Fibroblast of the aortic adventitia (primary cell): ENCODE measurements at places on chromosomes 5 and 9. TPM values are rescaled to one million over a fixed set of nuclear protein-coding genes. Genes with fewer than 3 reads are reported as not detected.

DNA sequence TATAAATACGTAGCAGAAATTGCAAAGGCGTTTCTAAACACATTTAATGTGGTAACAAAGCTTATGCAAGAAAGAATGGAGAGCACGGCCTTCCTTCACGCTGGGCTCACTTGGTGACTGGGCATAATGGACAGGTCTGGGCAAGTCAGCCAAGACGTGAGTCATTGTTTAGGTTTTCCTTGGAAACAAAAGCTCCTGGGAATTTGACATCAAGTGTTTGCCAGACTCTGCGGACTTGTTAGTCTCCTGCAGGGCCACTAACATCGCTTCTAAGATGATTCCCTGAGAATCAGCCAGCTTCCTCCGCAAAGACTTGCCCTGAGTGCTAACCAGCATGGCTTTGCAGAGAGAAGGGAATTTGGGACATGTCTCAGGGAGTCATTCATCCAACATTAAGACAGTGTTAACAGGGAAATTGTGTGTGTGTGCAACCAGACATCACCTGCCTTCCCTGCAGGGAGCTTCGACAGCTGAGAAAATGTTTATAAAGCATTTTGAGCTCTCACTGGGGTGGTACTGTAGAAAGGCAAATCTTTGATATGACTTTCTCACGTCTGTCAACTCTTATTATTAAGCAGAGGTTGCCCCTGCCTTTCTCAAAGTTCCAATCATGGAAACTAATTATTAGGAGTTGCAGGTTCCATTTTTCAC is 182.5 kb downstream of the NTRK2 start:
- peak; percentile 75 for DNase-seq

Gene ANKRD18B
- 1.9 TPM in 1 of 2 replicates, not detected in the other for total RNA-seq

DNA sequence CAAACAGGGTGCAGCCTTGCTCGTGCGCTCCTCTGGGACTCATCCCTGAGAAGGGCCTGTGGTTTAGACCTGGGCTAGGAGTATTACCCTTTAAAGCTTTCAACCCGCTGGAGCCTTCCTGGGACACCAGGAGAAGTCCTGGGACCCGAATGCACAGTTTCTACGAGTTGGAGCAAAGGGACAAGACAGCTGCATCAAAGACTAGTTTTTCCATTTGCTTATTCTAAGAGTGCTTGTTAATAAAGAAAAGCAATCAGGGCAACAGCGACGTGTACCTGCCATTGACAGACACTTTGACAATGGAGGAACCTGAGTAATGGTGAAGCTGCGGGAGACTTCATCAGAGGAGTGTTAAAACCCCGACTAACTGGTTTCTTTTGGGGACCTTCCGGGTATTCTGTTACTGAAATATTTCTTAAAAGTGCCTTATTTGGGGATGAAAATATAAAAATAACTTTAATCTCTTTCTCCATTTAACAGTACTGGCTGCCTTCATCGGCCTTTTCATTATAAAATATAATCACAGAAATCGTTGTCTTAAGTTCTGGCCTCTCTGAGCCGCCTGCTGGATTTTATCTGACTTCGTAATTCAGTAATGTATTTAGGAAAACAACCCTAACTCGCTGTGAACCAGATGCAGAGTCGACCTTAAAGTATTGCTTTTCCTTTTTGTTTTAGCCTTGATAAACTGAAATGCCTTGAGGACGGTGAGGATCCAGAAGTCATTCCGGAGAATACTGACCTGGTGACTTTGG is 732 bp downstream of the SNAPC3 start:
- peak; percentile 61 for DNase-seq

Gene PCDHA9
- total RNA-seq: under 0.01 and 0.49 TPM in 2 replicates

- DNase-seq: no peak
Measured at GRCh38 chr9:133718563-133719315, 19.4 kb downstream of the SARDH start.

DNA sequence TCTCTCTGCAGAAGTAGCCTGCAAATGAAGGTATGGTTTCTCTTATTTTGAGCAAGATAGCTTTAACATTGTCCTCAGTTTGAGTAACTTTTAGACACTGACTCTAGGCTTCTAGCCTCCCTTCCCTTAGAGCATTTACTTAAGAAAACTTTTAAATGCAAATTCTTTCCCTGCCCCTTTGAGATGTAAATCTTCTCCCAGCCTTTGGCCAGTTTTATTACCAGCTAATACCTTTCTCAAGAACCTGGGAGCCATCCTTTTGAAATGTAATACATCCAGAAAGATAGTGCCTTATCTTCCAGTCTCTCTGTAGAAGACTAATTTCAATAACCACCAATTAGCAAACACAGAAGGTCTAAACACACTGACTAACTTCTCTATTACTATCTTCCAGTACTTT is 688.9 kb upstream of the CDH9 start:
- no peak for DNase-seq

DNA sequence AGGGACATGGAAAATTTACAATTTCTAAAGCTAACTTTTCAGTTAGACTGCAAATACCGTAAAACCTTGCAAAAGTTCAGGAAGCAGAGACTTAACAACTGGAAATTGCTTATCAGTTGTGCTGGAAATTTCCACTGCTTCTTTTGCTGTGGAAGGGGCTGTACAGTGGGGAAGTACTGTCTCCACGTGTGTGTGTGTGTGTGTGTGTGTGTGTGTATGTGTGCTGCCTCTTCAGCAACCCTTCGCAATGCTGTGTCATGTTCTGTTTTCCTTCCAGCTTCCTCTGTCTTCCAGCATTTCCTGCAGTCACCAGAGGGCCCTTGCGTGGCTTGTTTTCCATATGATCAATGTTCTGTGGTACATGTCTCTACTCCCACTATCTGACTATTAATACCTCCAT is 87.5 kb upstream of the RANBP3L start:
- peak; percentile 63 for DNase-seq

DNA sequence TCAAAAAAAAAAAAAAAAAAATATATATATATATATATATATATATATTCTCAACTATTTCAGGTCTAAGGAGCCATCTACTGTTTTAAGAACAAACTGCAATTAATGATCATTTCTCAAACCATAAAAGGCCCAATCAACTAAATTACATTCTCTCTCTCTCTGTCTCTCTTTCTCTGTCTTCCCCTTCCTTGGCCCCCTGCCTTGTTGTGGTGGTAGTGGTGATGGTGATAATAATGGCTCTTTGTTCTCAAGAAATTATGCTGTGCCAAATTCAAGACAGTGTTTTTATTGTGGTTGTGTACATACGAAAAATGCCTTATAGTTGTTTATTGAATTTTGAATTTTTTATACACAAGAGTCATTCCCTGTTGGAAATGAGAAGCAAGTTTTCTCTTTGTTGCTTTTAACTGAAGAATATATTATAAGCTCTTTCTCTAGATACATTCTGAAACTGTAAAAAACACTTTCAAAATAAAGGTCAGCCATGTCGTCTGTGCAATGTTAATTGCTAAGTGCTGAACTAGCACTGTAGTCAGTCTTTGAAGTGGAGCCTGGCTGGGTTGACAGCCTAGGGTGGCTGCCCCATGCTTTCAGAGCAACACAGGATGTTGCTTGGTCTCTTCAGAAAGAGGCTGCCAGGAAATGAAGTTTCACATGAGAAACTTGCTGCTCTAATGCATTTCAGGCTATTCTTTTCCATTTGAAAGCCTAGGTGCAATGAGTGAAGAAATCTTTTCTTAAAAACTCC is 96.0 kb downstream of the HINT1 start:
- no peak for DNase-seq

- DNase-seq: no peak
Measured at GRCh38 chr5:135053278-135053677, 19.2 kb upstream of the PITX1 start.

DNA sequence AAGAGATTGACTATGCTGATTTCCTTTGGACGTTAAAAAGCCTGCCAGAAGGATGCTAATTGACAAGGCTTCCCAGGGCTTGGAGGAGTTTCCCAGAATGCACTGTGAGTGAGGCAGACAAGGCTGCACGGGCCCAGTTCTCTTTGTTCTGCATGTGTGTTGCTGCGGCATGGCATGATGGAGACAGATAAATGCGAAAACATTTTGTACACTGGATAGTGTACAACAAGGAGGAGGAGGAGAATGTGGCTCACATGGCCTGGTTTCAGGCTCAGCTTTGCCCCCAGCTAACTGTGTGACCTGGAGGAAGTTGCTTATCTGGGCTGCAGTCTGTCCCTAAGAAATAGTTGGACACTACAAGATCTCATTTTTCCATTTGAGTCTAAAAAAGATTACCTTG is 135.5 kb upstream of the CPEB4 start:
- DNase-seq: no peak

- no peak for DNase-seq
Measured at GRCh38 chr9:133715295-133715865, 22.8 kb downstream of the SARDH start.

- no peak for DNase-seq
Measured at GRCh38 chr5:14019768-14020290, 75.3 kb upstream of the DNAH5 start.

Gene ANKRD31
- total RNA-seq: 0.16 and 0.18 TPM in 2 replicates
